Airway epithelial cell (primary cell): ENCODE measurements at places on chromosomes 3 and 15. TPM values are rescaled to one million over a fixed set of nuclear protein-coding genes. Genes with fewer than 3 reads are reported as not detected.

SLC9C1 gene
- total RNA-seq, result not detected in 2 replicates

TRH gene
- total RNA-seq, result not detected in 2 replicates

PSTPIP1 gene
- 0.42 and 11.4 TPM in 2 replicates for total RNA-seq

SUSD5 gene
- total RNA-seq, result 0.88 and 1.1 TPM in 2 replicates

EHHADH gene
- total RNA-seq, result 5.4 and 6.1 TPM in 2 replicates

SLC6A20 gene
- total RNA-seq, result not detected in 2 replicates

CCDC32 gene
- total RNA-seq, result 8.0 and 17.8 TPM in 2 replicates

FRMD4B gene
- total RNA-seq, result 18.3 and 32.4 TPM in 2 replicates
